ENCODE measurements at places on chromosomes 6 and 20.

DNA sequence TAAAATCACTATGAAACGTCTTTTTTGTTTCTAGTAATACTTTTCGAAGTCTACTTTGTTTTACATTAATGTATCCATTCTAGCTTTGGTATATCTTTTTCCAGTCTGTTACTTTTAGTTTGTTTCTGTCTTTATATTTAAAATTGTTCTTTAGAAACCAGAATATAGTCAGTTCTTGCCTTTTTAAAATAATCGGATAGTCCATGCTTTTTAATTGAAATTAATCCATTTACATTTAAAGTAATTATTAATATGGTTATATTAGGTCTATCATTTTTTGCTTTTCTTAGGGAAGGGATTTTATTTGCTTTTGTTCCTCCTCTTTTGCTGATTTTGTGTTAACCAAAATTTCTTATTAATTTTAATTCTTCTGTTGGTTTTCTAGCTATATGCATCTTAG is 23.7 kb downstream of the CDYL start:
- DNase-seq, result no peak

DNA sequence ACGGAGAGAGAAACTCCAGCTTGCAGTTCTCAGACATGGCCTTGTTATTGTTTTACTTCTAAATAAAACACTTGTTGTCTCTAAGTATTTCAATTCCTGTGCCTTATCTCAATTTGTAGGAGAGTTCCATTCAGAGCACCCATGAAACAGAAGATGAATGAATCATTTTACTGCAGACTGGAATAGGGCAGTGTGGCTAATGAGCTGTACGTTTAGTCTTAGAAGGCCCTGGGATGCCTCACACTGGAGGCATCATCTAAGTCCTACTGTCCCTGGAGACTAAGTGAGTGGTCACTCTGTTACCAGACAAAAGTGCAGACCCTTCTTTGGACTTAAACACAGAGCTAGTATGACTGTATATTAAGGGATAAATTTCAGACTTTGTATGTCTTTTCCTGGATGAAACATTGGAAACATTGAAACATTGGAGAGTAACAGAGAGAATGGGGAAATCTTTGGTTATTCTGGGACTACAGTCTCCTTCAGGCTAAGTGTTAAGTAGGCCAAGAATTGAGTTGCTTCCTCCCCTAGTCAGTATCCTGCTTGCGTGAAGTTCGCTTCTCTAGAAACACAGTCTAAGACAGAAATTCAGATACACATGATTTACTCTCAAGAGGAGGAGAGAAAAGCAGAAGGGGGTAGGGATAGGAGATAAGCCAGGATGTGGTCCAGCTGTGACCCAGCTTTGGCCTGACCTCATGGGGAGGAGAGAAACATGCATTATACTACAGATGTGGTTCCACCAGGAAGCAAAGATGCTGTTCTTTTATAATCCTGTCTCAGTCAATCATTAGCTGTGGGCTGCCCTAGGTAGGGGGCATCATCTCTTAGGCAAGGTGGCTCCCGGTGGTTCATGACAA is 167.4 kb upstream of the BMP2 start:
- no peak for DNase-seq

GRCh38 chr20:11687546-11688292 is 230.0 kb upstream of the BTBD3 start:
- no peak for DNase-seq

DNA sequence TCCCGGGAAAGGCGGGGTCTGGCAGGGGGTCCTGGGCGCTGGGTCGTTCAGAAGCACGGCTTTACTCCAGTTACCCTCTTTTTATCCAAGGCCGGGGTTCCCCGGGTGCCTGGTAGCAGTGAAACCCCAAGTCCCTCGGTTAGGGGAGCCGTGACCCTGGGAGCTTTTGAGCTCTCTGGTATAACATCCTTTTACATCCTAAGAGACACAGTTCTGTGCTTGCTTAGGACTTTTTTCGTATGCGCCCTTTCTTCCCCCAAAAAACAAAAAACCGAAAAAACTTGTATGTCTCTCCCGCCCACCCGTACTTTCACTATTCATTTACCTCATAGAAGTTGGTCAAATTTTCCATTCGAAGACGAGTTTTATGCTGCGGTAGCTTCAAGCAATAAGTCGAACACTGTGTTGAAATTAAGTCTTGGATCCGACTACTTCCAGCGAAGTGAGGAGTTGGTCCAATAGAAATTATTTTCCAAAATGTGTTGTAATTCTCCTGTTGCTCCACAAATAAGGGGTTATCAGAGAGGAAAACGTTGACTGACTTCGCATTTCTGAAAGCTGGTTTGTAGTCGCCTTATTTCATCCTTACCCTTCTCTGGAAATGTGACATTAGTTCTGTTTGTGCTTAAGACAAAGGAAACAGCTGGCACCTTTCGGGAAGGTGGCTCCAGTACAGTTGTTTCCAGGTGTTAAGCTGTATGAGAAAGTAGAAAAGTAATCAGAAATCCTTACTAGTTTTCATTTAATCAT is 816 bp upstream of the MAN1A1 start:
- DNase-seq, result no peak

- DNase-seq, result no peak
Measured at GRCh38 chr20:32497589-32498224, 87.4 kb downstream of the NOL4L start.

DNA sequence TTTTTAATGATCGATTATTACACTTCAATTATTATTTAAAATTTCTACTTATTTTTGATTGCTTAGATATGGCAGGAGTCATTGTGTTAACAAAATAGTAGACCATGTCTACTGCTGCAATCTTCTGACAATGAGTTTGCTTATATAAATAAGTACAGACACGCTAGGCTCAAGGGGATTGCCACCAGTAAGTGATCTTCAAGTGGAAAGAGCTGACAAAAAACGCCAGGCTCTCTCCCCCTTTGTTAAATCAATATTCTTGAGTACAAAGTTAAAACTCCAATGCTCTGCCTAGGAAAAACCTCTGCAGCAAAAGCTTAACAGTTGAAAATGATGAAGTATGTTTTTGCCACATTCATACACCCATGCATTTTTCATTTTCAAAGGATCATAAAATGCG is 738.1 kb downstream of the HDGFL1 start:
- DNase-seq, result no peak

DNA sequence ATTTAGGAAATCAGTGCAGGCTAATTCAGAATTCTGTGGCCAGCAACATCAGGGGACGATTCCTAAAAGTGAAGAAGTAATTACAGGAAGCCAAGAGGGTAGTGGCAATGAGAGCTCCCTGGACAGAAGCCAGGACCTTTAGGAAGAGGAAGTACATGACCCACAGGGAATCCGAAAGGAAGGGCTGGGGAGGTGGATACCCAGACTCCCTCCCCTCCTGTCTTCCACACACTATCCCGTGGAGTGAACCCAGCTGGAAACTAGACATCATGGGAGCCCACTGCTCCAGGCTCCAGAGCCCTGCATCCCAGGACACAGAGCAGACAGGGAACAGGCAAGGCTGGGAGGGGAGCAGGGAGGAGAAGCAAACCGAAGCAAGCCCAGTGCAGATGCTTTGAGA is 83.0 kb downstream of the SNX5 start:
- DNase-seq, result no peak

GRCh38 chr6:34901930-34902329 is 12.9 kb downstream of the ANKS1A start:
- no peak for DNase-seq

GRCh38 chr6:165243801-165244200 is 65.6 kb downstream of the C6orf118 start:
- DNase-seq, result no peak

Data from activated CD8-positive, alpha-beta memory T cell treated with anti-CD3 and anti-CD28 coated beads for 1 hour (primary cell).